Caki2 (cell line): ENCODE measurements at places on chromosomes 16 and 17.

GRCh38 chr17:13594310-13594709 lies 7.4 kb downstream of the HS3ST3A1 start:
- DNase-seq, result no peak

DNA sequence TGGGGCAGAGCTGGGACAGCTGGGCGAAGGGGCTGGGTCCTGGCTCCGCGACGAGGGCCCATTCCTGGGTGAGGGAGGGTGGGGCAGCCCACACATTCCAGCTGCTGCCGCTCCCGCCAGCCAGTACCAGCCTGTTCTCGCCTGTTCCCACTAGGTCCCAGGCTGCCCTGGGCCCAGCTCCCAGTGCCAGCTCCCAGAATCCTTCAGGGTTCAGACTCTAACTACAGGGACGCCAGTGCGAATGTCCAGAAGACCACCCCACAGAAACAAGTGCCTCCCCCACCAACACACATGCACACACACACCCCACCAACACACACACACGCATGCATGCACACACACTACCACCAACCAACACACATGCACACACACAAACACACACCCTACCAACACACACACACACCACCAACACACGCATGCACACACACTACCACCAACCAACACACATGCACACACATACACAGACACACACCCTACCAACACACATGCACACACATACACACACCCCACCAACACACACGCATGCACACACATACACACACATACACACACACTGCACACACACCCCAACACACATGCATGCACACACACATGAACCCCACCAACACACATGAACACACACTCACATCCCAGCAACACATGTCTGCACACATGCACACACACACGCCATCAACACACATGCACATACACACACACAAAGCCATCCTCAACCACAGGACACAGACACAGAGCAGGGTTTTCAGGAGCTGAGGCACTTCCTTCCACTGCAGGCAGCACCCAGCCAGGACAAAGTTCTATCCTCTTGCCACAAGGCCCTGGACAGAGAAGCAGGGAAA lies 27.5 kb upstream of the KRT17 start:
- DNase-seq, result no peak

DNA sequence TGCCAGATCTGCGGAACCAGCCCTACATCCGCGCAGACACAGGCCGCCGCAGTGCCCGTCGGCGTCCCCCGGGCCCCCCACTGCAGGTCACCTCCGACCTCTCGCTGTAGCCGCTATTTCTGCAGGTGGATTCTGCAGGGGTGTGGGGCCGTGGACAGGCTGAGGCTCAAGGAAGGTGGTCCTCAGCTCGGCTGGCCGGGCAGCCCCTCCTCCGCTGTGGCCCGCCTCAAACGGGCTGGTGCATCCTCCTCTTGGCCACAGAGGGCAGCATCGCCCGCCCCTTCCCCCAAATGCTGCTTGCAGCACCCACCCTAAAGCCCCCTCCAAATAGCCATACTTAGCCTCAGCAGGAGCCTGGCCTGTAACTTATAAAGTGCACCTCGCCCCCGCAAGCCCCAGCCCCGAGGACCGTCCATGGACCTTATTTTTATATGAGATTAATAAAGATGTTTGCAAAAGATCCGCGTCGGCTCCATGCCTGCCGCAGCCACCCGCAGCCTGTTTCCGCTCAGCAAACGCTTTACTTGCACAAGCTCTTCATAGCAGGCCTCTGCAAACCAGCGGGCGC lies 14.9 kb downstream of the SPATA32 start:
- DNase-seq, result no peak

DNA sequence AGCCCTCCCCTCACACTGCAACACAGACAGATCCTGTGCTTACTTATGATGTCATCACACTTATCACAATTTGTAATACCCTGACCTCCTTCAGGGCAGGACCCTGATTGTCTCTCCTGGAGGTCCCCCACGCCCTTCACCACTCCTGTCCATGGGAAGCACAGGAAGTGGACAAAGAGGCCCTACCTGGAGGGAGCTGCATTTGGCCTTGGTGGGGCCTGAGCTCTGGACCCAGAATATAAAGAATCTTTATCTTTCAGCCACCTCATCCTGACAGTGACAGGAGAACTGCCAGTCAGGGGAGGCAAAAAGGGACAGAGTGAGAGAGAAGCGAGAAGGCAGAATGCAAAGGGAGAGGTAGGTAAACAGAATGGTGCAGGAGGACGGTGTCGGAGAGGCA lies 303.4 kb upstream of the N4BP1 start:
- no peak for DNase-seq

DNA sequence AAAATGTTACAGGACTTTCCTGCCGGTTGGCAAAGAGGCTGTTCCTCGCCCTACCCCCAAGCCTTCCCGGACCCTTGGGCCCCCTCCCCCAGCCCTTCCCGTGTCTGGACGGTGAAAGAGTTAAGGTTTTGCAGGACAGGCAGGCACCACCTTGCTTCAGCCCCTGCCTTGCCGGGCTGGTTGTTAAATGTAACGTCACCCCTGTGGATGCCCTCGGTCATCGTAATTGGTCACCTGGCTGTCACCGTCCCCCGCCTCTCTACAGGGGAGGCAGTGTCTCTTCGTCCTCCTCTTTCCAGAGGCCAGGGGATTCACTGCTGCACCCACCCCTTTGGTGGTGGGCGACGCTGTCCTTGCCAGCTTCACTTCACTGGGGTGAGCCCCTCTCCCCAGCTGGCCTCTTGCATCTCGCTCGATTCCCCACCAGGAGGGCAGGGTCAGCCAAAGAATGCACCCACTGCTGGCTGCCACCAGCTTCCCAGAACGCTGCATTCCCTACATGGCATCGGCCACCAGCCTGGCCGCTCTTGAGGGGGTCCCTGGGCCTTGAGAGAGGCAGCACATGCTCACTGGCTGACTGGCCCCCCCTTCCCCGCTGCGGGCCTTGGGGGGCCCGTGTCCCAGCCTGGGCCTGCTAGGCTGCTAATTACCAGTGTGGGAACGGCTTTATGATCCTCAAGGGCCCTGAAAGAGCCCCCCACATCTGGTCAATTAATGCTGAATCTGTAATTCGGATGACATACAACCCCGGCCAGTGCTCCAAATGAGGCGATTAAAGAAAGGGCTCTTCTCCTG lies 25.2 kb upstream of the GSE1 start:
- no peak for DNase-seq

- no peak for DNase-seq
These were observed 36.5 kb upstream of the DHRS7B start for GRCh38 chr17:21089933-21090901.

- no peak for DNase-seq
These were observed 50.8 kb downstream of the DNAH17 start for GRCh38 chr17:78526231-78527025.

- DNase-seq, result peak; percentile 89
These were observed 2.7 kb upstream of the MLLT6 start for GRCh38 chr17:38702166-38702915.

DNA sequence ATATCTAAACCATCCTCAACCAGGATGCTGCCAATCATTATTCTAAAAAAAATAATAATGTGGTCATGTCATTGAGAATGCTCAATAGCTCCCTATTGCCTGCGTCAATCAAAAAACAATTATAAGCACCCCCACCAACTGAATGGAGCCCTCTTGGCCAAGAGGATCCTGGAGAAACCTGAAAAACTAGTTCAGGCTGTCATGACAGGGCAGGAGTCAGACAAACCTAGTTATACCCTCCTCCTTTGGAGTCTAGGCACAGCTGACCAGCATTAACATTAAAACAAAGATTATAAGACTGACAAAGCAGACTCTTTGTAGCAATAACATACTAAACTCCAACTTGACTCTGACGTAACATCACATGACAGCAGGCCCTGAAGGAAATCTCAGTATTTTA lies 119.2 kb upstream of the CCL2 start:
- DNase-seq, result no peak

DNA sequence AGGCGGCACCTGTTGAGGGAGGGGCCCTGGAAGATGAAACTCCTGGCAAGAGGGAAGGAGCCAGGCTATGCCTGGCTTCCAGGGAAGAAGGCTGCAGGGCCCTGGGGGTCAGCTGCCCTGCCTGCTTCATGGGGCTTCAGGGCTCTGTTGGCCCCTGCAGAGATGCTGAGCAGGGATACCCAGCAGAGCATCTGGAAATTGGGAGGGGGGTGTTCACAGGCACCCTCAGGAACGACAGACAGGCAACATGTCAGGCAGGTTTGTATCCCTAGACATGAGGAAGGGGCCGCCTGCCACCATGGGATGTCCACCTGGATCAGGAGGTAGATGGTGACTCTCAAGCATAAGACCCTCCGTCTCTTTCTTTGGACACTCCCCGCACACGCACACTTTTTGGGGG lies 13.8 kb upstream of the ZNF423 start:
- no peak for DNase-seq

DNA sequence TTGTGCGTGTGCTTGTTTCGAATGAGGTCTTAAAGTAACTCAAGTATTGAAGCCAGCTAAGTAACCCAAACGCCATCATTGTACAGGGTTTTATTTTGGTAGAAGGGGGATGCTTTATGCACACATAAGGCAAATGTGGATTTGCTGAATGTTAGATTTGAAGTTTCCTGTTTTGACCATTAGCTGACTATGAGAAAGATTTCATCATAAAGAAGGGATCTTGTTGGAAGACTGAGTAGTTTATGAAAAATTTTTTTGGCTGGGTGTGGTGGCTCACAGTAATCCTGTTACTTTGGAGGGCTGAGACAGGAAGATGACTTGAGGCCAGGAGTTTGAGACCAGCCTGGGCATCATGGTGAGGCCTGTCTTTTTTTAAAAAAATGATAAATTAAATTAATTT lies 10.0 kb upstream of the ZFP3 start:
- no peak for DNase-seq

GRCh38 chr17:60231691-60232090 lies 81.9 kb downstream of the CA4 start:
- no peak for DNase-seq

- DNase-seq, result no peak
These were observed 31.3 kb downstream of the ZC3H18 start for GRCh38 chr16:88601313-88602036.

- no peak for DNase-seq
These were observed 224.7 kb downstream of the BCAS3 start for GRCh38 chr17:60902399-60902798.

DNA sequence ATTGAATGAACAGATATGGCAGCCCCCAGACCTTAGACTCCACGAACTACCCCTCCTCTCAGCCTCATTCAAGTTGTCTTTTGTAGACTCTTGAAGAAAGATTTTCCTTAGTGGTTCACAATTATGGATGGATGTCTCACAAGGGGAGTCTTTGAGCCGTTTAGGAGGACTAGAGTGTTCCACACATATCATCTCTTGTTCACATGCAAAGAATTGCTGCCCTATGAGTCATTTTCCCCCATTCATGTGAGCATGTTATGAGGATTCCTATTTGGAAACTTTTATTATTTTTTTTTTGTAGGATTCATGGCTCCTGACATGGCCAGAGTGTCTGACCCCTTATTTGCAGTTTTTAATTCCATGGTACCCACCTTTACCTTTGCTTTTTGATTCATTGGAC lies 237.1 kb downstream of the SHISA9 start:
- DNase-seq, result no peak

GRCh38 chr16:4214215-4214621 lies 27.7 kb downstream of the SRL start:
- peak; percentile 81 for DNase-seq

DNA sequence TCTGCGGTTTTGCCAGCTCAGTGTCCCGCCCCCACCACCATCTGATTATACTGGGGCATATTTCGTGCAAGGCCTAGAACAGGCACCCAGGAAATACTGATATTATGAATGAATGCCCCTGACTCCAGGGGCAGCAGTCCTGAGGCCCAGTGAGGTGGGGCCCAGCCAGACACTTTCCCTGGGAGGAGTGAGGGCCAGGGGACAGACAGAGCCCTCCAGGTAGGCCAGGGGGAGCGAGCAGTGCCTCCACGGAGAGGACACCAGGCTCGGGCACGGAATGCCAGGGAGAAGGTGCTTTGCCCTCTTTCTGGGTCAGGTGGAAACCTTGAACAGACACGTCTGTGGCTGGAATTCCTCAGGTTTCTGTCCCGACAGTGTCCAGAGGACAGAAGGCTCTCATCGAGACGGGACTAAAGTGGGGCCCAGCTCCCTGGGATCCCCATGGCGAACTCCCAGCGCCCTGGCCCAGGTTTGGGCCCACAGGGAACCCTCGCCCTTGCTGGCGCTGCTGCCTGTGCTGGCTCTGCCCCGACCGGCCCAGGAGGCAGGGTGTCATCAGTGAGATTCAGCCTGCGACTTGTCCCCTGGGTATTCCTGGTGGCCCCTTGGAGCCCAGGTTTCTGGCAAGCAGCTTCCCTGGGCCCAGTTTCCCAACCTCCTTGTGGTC lies 4.3 kb downstream of the KATNB1 start:
- no peak for DNase-seq

GRCh38 chr17:42456223-42457106 lies 2.2 kb upstream of the ATP6V0A1 start:
- DNase-seq, result peak; percentile 35

GRCh38 chr17:41868568-41868967 lies 3.3 kb upstream of the KLHL11 start:
- DNase-seq, result no peak

DNA sequence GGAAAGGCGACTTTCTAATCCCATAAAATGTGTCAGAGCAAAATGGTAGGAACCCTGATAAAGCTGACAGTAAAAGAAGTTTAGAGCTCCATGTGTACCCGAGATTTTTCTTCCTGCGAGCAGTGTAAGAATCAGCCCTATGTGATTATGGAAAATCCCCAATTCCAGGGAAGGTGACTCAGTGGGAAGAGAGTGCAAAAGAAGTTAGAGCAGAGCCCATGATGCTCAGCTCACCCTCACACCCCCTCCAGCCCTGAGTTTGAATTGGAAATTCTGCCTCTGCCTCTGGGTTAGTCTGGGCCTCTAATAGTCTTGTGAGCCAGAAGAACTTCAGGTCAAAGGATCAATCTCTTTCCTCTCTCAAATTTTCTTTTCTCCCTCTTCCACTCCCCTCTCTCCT lies 12.5 kb downstream of the C17orf78 start:
- DNase-seq, result no peak

GRCh38 chr16:2829501-2830354 lies at the start of gene ZG16B:
ZG16B (plus strand) TSS chr16:2830303; CDS start chr16:2830442, 139 bp downstream.
- DNase-seq, result no peak

- no peak for DNase-seq
These were observed 174.8 kb upstream of the DYNLRB2 start for GRCh38 chr16:80366023-80366422.

DNA sequence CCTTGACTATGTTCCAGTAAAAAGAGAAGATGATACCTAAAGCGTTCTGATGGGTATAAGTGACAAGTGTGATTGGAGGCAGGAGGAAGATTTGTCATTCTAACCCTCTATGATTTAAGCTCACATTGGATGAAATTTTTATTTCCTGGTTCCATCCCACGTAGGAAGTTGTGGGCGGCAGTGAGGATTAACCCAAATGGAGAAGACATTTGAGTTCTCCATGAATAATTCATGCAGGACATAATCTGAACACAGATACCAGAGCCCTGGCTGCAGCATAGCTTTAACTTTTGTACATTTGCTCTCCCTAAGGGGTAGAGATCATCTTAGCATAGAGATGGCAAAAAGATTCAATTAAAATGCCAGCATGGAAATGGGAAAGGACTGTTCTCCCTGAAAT lies 146.3 kb downstream of the SLC39A11 start:
- no peak for DNase-seq

GRCh38 chr17:31508288-31509094 lies 117.0 kb downstream of the RAB11FIP4 start:
- DNase-seq, result no peak
